Caudate nucleus (tissue), 63 donors: ENCODE measurements at places on chromosomes 1 and 21.

GRCh38 chr1:10975567-10976326 is 36.7 kb upstream of the TARDBP start:
- no peak for DNase-seq

- DNase-seq = no peak
Measured at GRCh38 chr1:52542085-52542688, 10.7 kb downstream of the TUT4 start.

DNA sequence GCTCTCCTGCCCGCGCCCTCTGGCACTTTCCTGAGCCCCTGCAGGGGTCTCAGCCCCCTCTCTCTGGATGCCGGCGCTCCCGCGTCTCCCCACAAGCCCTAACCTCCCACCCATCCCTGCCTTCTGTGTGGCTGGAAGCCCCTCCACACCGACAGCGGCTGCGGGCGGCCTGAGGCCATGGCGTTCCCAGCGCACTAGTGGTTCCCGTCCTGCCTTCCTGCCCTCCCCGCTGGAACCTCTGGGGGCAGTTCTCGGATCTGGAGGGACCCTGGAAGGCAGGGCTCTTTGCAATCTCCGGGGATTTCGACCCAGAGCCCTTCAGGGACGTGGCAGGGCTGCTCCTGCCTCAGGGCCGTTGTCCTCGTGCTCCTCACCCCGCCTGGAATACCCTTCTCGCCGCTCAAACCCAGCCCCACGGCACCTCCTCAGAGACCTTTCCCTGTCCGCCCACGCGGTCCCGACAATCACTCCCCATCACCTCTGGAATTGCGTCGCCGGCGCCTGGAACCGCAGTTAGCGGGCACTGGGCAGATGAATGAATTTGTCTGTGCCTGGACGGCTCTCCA is 493 bp upstream of the ESPN start:
- DNase-seq = no peak

- no peak for DNase-seq
Measured at GRCh38 chr1:231278100-231278790, 37.2 kb downstream of the GNPAT start.

- no peak for DNase-seq
Measured at GRCh38 chr1:19926296-19927129, 3.1 kb upstream of the PLA2G2E start.

DNA sequence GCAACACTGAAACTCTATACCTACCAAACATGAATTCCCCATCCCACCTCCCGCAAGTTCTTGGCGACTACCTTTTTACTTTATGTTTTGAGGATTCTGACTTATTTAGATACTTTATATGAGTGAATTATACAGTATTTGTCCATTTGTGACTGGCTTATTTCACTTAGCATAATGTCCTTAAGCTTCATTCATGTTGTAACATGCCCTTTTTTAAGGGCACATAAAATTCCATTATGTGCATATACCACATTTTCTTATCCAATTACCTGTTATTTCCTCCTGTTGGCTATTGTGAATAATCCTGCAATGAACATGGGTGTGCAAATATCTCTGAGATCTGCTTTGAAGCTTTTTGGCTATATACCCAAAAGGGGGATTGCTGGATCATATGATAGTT is 22.0 kb upstream of the CHIT1 start:
- no peak for DNase-seq

- DNase-seq = no peak
Measured at GRCh38 chr1:65170511-65171142, 22.6 kb downstream of the AK4 start.
